ENCODE measurements at places on chromosomes 3 and 15.

GRCh38 chr15:96540283-96540682, 209.8 kb downstream of the NR2F2 start:
- DNase-seq, result no peak

GRCh38 chr3:72636969-72637597, 211.2 kb downstream of the SHQ1 start:
- no peak for DNase-seq

DNA sequence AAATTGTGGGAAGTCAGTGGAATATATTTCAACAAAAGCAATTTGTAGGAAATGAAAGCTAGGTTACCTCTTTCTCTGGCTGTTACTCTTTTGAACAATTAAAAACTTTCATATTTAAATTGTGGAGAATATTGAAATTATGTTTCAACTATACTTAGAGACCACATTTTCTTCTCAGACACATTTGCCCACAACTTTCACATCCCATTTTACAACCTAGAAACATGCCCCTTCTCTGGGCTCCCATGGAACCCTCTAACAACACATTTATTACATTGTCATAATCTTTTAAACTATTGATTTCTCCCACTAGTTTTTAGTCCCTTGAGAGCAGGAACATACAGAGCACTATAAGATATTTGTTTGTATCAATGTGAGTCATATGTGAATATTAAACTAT, 211.7 kb upstream of the TTC14 start:
- no peak for DNase-seq

DNA sequence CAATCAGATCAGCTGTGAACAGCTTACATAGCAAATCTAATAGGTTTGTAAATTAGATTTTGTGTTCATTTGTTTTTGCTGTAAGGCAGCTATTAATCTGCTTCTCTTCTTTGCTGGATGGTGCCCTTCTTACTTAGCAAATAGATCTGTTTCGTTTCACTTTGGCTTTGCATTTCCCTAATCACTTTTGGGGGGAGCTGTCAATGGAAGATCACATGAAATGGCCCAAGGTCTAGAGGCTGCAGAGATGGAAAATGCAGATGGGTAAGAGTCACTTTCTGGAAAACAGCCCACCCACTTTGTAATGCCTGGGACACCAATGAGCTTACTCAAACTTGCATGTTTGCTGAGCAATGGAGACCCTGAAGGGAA, 36.4 kb downstream of the ST8SIA2 start:
- no peak for DNase-seq

DNA sequence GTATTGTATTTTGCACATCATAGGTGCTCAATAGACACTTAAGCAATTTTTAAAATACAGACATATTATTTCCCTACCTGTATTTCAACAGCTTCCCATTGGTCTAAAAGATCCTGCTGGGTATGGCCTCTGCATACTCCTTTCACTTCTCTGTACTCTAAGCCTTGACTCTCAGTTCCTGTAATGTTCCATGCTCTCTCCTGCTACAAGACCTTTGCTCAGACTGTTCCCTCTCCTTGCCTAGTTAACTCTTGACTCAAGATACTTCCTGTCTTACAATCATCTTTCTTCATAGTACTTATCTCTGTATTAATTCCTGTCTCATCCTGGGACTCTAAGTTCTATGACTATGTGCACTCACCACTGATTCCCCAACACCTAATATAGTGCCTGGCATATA, 1.7 kb downstream of the SCN11A start:
- DNase-seq, result no peak

DNA sequence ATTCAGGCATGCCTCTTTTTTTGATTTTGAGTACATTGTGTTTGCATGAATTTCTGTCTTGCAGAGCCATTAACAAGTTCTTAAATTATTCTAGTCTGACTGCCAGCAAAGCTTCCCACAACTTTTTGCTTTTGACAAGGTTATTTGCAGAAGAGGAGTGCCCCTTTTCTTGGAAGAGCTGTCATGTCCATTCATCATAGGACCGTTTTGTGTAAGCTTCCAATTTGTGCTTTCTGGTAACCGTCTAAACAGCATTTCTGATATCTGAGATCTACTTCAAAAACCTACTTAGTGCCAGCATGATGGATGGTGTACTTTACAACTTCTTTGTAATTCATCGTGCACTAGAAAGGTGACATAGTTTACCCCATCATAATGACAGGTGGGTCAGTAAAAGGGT, 379.7 kb downstream of the NAALADL2 start:
- no peak for DNase-seq

DNA sequence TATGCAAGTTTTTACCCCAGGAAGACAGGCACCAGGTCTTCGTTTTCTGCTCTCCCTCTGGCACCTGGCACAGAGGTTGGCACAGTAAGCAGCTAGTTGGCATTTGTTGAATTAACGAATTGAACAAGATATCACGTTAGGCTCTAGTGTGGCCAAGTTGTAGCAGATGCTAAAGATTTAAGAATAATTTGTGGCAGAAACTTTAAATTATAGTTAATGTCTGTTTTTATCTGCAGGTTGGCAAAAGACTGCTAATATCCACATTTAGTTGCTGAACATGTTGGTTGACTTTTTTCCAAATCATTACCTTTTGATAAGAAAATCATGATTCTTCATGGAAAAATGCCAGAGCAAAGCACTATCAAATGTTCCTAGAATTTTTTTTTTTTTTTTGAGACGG, 8.1 kb downstream of the CHRNA5 start:
- DNase-seq, result no peak

DNA sequence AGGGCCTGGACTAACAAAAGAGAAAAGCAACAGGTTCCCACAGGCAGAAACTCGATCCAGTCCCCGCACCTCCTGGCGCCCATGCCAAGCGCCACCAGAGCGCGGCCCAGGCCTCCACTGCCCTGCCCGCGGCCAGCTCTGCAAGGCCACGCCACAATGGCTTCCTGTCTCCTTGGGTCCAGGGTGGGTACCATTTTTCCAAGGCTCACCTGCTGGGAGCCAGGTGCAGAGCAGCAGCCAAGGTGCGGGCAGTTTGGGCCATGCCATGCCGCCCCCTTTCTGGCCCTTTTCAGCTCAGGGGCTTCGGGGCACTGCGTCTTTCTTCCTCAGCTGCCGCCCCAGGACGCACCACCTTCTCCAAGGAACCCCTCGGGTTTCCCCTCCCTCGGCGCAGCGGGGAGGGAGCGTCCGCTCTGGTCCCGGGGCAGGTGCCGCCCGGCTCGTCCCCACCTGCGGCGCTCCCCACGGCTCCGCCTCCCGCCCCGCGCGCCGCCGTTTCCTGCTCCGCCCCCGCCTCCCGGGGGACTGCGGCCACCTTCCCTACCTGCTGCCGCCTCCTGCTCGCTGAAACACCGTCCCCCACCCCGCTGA, at the start of gene ILDR1:
ILDR1 (minus strand) TSS at position 437 of the 591 bp plus-strand sequence; CDS start at position 267, 170 bp downstream.
- no peak for DNase-seq

DNA sequence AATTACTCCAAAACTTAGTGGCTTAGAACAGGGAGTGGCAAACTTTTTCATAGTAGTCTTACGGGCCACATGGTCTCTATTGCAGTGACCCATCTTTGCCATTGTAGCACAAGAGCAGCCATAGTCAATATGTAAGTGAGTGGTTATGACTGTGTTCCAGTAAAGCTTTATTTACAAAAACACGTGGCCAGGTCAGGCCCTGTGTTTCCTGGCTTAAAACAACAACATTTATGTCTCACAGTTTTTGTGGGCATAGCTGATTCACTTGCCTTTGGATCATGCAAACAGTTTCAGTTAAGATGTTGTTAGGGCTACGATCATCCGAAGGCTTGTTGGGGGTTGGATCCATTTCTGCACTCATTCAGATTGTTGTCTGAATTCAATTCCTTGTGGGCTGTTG, 103.8 kb downstream of the CHCHD6 start:
- no peak for DNase-seq

DNA sequence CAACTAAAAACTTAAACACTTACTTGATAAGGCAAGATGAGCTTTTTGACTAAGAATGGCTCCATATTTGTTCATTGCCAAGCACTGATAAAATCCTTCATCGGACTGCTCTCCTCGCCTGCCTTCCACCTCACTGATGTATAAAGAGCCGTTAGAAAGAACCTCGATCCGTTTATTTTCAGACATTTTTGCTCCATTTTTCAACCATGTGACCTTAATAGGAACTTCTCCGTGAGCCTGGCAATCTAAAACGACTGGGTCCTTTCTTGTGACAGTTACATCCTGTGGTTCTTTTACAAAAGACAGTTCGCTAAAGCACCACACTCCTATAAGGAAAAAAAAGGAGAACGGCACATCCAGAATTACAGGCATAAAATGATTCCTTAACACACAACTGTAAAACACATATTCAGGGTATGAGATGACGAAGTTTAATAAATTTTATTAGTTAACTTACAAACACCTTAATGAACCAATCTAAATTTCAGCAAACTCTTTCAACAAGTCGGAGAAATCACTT, 2.5 kb downstream of the PRTG start:
- no peak for DNase-seq
